ENCODE measurements at places on chromosomes 11 and 22.

DNA sequence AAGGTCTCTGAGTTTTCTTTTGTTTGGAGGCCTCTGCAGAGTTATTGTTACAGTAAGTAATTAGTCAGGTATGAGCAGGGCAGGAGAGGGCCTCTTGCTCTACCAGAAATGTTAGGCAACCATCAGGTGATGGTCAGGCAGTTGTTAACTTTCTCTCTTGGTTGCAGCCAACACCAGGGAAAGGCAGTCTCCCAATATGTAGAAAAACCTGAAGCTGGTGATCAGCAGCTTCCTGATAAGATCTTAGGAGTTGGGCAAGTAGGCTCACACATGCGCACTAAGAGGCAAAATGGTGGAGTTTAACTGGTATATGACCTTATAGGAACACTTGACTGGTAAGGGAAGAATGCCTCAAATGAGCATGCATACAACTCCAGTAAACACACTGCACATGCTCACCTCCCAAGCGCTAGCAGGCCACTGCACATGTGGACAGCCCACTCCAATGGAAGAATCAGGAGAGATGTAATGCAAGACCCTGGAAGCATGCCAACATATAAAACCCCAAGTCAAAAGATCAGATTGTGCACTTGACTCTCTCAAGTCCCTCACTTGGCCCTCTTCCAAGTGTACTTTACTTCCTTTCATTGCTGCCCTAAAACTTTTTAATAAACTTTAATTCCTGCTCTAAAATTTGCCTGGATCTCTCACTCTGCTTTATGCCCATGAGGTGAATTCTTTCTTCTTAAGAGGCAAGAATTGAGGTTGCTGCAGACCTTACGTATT, 23.7 kb upstream of the SLC35F2 start:
- DNase-seq: no peak

GRCh38 chr22:37284805-37285355, 2.6 kb downstream of the CYTH4 start:
- peak; percentile 69 for DNase-seq

GRCh38 chr11:10856689-10857458, 979 bp downstream of the ZBED5 start:
- DNase-seq: no peak

DNA sequence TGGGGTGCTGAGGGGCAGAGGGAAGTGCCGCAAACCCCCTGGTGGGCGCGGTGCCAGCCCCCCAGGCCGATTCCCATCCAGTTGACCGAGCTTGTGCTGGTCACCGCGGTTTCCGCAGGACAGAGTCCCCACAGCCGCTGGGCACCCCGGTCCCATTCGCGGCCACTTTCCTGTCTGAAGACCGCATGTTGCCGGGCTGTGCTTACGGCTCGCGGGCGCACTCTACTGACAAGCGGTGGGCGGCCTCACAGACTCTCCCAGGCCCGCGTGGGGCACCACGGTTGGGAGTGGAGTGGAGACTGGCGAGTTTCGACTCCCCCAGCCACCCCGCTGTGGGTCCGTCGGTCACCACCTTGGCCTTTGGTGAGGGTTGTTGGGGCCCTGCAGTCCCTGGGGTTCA, 648 bp upstream of the H19 start:
- DNase-seq: no peak

- no peak for DNase-seq
These were observed 18.8 kb upstream of the CLNS1A start for GRCh38 chr11:77656362-77656761.

GRCh38 chr11:128527046-128527445, 60.3 kb downstream of the ETS1 start:
- no peak for DNase-seq

GRCh38 chr11:473962-474785, 24.1 kb downstream of the PTDSS2 start:
- DNase-seq: no peak

GRCh38 chr11:102114032-102114431, 3.8 kb downstream of the YAP1 start:
- no peak for DNase-seq

- DNase-seq: no peak
These were observed 419.9 kb downstream of the BUD13 start for GRCh38 chr11:116352881-116353280.

DNA sequence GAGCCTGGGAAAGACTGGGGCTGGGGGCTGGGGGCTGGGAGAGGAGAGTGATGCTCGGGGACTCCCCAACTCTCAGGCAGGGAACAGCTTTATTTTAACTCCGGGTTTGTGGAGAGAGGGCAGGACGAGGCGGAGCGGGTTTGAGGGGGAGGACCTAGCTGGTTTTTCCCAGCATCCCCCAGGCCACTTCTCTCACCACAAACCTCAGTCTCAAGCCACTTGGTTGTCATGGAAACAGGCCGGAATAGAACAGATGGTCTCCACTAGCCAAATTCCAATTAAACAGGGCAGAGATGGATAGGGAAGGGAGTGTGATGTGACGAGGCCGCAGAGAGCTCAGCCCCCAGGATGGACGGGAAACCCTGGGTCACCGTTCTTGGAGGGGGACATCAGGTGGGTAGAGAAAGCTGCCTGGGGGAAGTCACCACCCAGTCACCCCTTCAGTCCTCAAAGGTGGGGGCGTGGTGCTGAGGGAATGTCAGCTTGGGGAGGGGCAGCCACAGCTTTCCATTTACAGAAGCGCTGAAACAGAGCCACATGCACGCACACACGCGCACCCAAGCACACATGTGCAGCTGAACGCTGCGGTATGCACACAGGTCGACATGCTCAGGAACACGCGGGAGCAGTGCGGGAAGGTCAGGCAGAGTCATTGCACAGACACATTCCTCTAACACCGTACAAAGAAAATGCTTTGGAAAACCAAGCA, 19.2 kb downstream of the NECTIN1 start:
- no peak for DNase-seq

DNA sequence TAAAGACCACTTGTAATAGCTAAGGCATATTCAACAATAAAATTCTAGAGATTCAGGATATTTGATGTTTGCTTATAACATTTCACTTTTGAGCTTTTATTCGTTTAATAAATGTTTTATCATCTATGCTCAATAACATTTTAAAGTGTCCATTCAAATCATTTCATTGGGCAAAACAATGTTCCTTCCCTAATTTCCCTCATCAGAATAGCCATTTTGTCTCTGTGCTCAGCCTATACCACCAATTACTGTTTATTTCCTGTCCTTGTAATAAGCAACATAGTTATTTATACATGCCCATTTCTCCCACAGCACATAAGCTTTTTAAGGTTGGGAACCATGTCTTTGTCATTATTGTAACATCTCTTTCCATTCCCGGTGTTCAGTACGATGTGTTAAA, 1.3 kb upstream of the SC5D start:
- DNase-seq: no peak

- no peak for DNase-seq
These were observed 42.6 kb upstream of the SHANK2 start for GRCh38 chr11:71294846-71295600.

- DNase-seq: peak; percentile 56
These were observed at the start of gene MYRF for GRCh38 chr11:61752117-61752924. MYRF (plus strand) TSS chr11:61752636; CDS start chr11:61752745, 109 bp downstream.

GRCh38 chr11:8766043-8766987, 83.7 kb downstream of the RPL27A start:
- DNase-seq: no peak

GRCh38 chr11:26333906-26334305, 2.0 kb downstream of the ANO3 start:
- DNase-seq: no peak

DNA sequence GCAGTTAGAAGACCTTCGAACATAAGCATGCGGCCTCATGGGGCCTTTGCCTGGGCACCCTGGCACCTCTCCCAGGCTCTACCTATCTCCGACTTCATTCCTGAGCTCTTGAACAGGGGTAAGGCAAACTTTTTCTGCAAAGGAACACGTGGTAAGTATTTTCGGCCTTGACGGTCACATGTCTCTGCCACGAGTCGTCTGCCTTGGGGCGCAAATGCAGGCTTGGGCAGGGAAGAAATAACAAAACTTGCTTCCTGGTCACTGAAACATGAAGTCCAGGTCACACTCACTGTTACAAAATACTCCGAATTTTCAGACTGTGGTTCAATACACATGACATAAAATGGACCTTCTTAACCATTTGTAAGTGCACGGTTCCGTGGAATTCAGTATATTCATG, 3.4 kb upstream of the ASCL2 start:
- no peak for DNase-seq

GRCh38 chr22:43126501-43127165, 16.1 kb downstream of the BIK start:
- DNase-seq: no peak

- no peak for DNase-seq
These were observed 117.3 kb downstream of the CEP164 start for GRCh38 chr11:117444711-117445658.

GRCh38 chr11:125886997-125887372, 483 bp upstream of the HYLS1 start:
- no peak for DNase-seq

DNA sequence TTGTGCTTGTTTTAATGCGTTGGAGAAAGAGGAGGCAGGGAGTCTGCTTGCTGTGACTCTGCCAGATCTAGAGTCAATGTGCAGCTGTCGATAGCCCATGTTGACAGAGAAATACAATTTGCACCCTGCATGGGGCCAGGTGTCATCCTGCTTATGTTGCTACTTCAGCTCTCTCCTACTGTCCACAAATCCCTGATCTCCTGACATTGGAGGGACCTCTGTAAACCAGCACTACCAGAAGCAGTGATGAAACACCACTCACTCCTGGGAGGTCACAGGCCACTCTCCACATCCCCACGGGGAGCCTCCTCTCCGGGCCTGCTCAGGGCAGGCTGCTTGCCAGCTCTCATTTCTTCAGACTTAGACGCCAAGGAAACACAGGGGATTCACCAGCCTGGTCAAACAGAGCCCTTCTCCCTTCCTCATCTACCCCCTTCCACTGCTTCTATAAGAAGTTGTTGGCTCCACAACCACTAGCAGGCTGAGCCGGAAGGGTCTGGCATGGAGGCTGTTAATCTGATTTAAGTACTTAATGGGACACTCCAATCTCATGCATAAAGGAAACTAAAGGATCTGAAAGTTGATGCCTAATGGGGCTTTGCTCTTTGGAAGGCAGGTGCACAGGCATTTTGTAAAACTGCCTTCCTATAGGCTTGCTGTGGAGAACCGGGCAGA, 29.9 kb upstream of the CSNK2A3 start:
- no peak for DNase-seq

- no peak for DNase-seq
These were observed 18.1 kb downstream of the GLB1L2 start for GRCh38 chr11:134349802-134350355.

DNA sequence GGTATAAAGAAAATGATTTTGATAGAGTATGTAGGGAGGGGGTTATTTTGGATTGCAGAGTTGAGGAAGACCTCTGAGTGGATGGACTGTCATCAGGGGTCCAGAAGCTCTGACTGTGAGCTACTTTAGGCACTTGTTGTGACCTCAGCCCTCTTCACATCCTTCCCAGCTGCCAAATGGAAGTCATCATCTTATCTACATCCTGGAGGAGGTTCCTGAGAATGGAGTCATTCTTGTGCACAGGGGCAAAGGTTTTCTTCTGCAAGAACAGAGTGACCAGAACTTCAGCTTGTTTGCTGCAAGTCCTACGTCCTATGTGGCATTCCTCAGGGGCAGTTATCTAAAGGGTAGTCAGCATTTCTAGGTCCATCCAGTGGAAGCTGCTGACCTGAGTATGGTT, 393.8 kb downstream of the AASDHPPT start:
- DNase-seq: no peak

DNA sequence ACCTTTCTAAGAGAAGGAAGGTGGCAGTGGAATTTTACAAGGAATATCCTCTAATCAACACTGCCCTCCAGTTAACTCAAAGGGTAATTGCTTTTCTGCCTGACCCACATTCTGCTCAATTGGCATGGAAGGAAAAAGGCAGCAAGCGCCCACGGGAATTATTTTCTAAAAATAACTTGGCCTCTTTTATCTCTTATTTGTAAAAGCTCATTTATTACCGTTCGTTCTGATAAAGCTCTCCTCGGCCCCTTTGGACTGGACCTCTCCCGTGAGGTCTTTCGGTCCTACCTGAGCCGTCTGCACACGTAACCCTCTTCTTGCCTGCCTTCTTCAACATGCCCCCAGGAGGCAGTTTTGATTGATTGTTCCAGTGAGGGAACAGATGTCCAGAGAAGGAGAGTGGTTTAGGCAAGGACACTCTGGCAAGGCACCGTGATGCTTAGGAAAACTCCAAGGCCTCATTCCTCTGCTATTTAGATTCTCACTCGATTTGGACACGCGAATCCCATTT, 53.2 kb upstream of the CRTAM start:
- DNase-seq: no peak

GRCh38 chr22:21837248-21837979, 30.0 kb downstream of the MAPK1 start:
- no peak for DNase-seq

- no peak for DNase-seq
These were observed 1225.9 kb upstream of the CNTN5 start for GRCh38 chr11:97794876-97795275.

DNA sequence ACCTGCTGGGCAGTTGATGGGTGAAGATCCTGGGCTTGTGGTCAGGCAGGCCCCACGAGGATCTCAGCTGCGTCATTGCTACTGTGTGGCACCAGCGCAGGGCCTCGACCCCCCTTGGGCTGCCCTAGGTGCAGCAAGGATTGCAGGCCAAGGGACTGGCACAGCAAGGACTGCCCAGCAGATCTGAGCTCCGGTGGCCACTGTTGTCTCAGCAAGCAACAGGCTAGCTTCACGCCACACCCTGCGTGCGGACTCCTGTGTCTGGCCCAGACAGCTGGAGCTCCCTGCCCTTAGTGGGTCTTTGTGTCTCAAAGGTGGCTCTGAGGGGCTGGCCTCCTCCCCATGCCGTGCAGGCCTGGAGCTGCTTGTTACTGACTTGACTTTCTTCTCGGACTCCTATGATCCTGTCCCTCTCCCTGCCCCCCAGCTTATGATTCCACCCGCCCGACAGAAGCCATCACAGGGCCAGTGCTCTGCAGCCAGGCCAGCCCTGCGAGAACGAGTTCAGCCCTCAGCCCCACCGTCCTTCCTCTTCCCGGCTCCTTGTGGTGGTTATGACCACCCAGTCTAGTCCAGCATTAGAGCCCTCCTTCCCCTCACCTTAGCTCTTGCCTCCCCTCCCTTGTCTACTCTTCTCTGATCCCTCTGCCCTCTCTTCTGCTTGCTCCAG, 295.6 kb downstream of the TBC1D22A start:
- DNase-seq: no peak

DNA sequence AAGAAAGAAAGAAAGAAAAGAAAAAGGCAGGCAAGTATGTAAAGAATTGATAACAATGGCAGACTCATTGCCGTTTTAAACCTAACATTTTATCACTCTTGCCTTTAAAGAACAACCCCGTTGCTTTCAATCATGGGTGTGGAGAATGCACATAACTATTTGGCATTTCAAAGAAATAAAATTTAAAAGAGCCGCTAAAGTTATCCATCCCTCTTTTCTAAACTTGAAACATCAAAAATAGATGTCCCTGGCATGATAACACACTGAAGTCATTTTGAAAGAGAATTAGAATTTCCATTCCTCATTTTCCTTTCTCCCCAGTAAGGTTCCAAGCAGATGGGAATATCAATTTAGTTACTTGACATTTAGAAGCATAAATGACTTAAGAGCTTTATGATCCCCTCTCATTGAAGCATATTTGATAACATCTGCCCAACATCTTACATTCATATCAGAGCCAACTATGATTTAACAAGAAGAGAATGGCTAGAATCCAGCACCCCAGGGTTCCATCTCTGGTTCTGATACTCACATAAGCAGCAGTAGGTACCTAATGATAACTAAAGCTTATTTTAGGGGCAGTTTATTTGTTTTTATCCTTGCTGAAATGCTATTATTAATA, 529.6 kb upstream of the LRRC4C start:
- DNase-seq: no peak

GRCh38 chr11:2930704-2931419, 1.6 kb upstream of the PHLDA2 start:
- DNase-seq: peak; percentile 55

GRCh38 chr22:20751185-20751851, 22.6 kb upstream of the SERPIND1 start:
- DNase-seq: no peak

Data from CD4-positive, alpha-beta T cell treated with Interleukin-17A for 1 hour (primary cell).